ENCODE measurements at places on chromosomes 12 and 14. TPM values are rescaled to one million over a fixed set of nuclear protein-coding genes. Genes with fewer than 3 reads are reported as not detected.

LALBA gene
- total RNA-seq = not detected

DNM1L gene
- total RNA-seq = 54.9 TPM

RERG gene
- total RNA-seq = not detected

GPD1 gene
- not detected for total RNA-seq

All from bronchial smooth muscle cell (primary cell).